Transverse colon (tissue), 4 donors: ENCODE measurements at places on chromosomes 16 and 17.

DNA sequence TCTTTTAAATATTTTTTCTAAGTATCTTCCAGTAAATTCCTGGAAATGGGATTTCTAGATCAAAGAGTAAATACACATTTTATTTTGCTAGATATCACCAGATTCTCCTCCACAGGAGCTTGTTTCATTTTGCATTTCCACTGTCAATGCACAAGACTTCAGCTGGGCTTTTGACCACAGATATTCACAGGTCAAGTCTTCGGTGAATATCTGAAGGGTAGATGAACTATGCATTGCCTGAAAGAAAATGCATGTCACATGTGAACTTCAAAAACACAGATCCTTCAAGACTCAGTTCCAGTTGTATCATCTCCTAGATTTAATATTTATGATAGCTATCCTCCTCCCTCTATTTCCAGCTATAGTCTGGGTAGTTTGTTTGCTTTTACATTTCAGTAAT is 963.6 kb upstream of the GOT2 start:
- no peaks in the 10 kb centered on the region for H3K36me3 ChIP-seq
- no peak overlapping the region for H3K4me3 ChIP-seq
- no peak for DNase-seq
- H3K27me3 ChIP-seq, result no peaks in the 10 kb centered on the region
- no peak overlapping the region for H3K27ac ChIP-seq
- no peaks in the 10 kb centered on the region for H3K4me1 ChIP-seq

- peaks cover 38% of the 10 kb centered on the region for H3K4me1 ChIP-seq
- DNase-seq, result peak; percentile 84
- peaks cover 12% of the 10 kb centered on the region for H3K36me3 ChIP-seq
- H3K27ac ChIP-seq, result peak overlapping the region; percentile 96
- H3K27me3 ChIP-seq, result no peaks in the 10 kb centered on the region
- peak overlapping the region; percentile 55 for H3K4me3 ChIP-seq
Observed at GRCh38 chr16:30535777-30536190, 1.1 kb upstream of the ZNF747 start.

- H3K27ac ChIP-seq, result peak overlapping the region; percentile 94
- no peaks in the 10 kb centered on the region for H3K36me3 ChIP-seq
- peak overlapping the region; percentile 37 for H3K4me3 ChIP-seq
Observed at GRCh38 chr16:75433732-75434413, 570 bp upstream of the CFDP1 start.

GRCh38 chr17:46158323-46159296 is 34.6 kb downstream of the KANSL1 start:
- no peaks in the 10 kb centered on the region for H3K36me3 ChIP-seq
- no peaks in the 10 kb centered on the region for H3K27me3 ChIP-seq
- no peak for DNase-seq
- peak overlapping the region; percentile 34 for H3K27ac ChIP-seq
- no peak overlapping the region for H3K4me3 ChIP-seq

DNA sequence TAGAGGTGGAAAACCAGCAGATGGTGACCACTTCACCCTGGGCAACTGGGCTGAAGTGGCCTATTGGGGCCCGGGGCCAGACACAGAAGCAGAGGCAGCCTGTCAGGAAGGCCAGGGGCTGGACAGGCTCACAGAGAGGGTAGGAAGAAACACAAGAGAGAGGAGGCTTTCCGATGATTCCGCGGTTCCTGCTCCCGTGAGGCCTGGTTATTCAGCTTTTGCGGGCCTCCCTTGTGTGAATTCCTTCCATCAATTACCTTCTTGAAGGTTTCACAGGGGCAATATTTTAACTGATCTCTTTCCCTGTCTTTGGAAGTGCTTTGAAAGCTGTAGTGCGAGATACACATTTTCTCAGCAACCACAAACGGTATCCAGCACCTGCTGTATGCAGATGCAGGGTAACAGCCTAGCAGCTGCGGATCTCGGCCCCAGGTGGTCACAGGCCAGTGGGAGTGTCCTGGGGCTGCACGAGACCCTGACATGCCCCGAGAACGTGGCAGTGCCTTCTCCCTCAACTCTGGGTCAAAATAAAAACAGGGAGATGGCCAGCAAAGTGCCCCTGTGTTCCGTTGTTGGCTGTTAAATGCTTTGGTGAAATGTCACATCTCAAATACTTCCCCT is 11.6 kb upstream of the CMIP start:
- peaks cover 3% of the 10 kb centered on the region for H3K27me3 ChIP-seq
- no peaks in the 10 kb centered on the region for H3K36me3 ChIP-seq
- no peak overlapping the region for H3K4me3 ChIP-seq
- DNase-seq, result no peak
- no peak overlapping the region for H3K27ac ChIP-seq

DNA sequence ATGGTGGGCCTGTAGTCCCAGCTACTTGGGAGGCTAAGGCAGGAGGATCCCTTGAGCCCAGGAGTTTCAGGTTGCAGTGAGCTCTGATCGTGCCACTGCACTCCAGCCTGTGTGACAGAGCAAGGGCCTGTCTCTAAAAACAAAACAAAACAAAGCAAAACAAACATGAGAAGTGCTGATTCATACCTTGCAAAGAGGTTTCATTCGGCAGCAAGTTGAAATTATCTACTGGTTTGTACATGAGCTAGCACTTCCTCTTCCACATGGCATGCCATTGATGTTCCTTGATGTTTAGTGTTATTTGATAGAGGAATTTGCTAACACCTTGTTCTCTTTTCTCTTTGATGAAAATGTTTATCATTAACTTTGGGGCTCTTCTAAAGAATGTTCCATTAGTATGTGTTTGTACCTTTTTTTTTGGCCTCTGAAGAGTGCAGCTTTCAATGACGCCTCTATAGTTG is 50.6 kb downstream of the SPECC1 start:
- no peak for DNase-seq
- H3K36me3 ChIP-seq, result no peaks in the 10 kb centered on the region
- H3K4me1 ChIP-seq, result peaks cover 3% of the 10 kb centered on the region
- no peak overlapping the region for H3K27ac ChIP-seq
- H3K4me3 ChIP-seq, result no peak overlapping the region

GRCh38 chr16:88195911-88196465 is 186.8 kb upstream of the ZNF469 start:
- peaks cover 13% of the 10 kb centered on the region for H3K27me3 ChIP-seq
- DNase-seq, result no peak
- no peak overlapping the region for H3K4me3 ChIP-seq
- H3K4me1 ChIP-seq, result no peaks in the 10 kb centered on the region
- no peaks in the 10 kb centered on the region for H3K36me3 ChIP-seq

GRCh38 chr17:55652825-55653224 is 69.8 kb downstream of the TMEM100 start:
- no peaks in the 10 kb centered on the region for H3K4me1 ChIP-seq
- no peak for DNase-seq
- H3K4me3 ChIP-seq, result no peak overlapping the region
- H3K36me3 ChIP-seq, result no peaks in the 10 kb centered on the region
- H3K27me3 ChIP-seq, result no peaks in the 10 kb centered on the region
- no peak overlapping the region for H3K27ac ChIP-seq

DNA sequence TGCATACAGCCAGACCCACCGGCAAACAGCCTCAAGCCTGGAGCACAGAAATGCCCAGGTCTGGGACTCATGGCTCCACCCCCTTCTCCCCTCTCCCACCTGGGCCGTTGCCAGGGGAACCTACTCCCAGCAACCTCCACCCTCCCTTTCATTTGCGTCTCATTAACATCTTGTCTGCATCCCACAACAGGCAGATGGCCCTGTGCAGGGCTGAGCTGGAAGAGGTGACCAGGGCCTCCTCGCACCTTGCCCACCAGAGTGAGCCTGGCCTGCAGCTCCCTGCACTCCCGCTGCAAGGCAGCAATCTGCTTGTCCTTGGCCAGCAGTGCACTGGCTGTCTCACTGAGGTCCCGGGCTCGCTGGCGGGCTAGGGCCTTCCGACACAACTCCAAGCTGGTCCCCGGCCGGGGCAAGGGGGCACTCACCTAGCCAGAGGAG is 3.3 kb downstream of the TSPOAP1 start:
- no peak for DNase-seq
- H3K4me3 ChIP-seq, result peak overlapping the region; percentile 69
- H3K4me1 ChIP-seq, result peaks cover 13% of the 10 kb centered on the region
- no peaks in the 10 kb centered on the region for H3K27me3 ChIP-seq

DNA sequence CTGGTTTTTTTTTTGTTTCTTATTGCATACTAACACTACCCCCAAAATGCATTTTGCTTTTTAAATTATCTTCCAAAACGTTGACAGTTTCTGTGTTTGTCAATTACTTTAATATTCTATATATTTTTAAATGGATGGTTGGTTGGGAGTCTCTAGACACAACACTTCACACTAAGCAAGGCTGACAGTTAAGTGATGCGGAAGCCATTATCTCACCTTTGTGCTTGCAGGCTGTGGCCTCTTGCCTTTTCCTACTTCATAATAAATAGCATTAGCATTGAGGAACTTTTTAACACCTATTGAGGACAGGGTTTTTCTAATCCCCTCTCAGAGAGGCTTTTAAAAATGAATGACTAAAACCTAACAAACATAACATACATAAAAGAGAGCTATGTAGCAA is 280.8 kb upstream of the TBX2 start:
- H3K27me3 ChIP-seq, result no peaks in the 10 kb centered on the region
- DNase-seq, result no peak
- H3K4me3 ChIP-seq, result no peak overlapping the region
- no peaks in the 10 kb centered on the region for H3K4me1 ChIP-seq
- H3K36me3 ChIP-seq, result no peaks in the 10 kb centered on the region
- no peak overlapping the region for H3K27ac ChIP-seq

GRCh38 chr17:82178499-82179261 is 34.0 kb downstream of the CCDC57 start:
- DNase-seq, result no peak
- H3K4me3 ChIP-seq, result no peak overlapping the region
- no peaks in the 10 kb centered on the region for H3K27me3 ChIP-seq
- H3K4me1 ChIP-seq, result no peaks in the 10 kb centered on the region
- H3K36me3 ChIP-seq, result peaks cover 5% of the 10 kb centered on the region
- H3K27ac ChIP-seq, result no peak overlapping the region

- no peak overlapping the region for H3K27ac ChIP-seq
- no peaks in the 10 kb centered on the region for H3K4me1 ChIP-seq
- no peaks in the 10 kb centered on the region for H3K36me3 ChIP-seq
- DNase-seq, result no peak
- no peaks in the 10 kb centered on the region for H3K27me3 ChIP-seq
Observed at GRCh38 chr16:60203525-60204124, 1469.5 kb upstream of the GOT2 start.

- no peak overlapping the region for H3K27ac ChIP-seq
- no peak overlapping the region for H3K4me3 ChIP-seq
- H3K4me1 ChIP-seq, result peaks cover 12% of the 10 kb centered on the region
- DNase-seq, result no peak
Observed at GRCh38 chr17:8005357-8005756, 2.9 kb downstream of the GUCY2D start.

DNA sequence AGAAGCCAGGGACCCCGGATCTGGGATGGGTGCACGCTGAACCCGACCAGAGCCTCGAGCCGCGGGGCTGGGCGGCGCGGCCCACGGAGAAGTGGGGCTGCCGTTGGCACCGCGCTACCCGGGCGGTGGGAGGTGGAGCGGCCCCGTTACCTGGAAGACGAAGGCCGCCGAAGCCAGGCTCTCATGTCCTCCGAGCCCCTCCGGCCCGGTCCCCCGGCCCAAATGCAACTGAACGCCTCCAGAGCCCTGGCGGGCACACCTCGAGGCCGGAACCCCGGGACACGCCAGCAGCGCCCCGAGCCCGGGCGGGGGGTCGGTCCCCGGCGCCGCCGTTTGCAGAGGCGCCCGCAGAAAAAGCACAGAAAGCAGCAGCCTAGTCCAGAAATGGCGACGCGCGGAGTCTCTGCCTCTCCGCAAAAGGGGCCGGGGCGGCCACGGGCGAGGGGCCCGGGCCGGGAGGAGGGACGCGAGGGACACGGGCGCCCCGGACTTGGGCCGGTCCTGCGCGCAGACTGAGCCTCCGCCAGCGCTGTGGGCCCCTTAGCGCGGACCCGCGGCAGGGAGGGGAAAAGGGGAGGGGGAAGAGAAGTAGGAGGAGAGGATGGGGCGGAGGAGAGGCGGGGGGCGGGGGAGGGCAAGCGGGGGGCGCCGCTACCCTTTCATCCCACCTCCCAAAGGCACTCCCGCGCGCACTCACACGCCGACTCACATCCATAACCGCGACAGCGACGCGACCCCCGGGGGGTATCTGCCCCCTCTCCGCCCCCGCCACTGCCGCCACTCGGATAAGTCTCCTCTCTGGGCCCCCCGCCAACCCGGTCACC is 1.4 kb downstream of the AXIN2 start:
- H3K36me3 ChIP-seq, result no peaks in the 10 kb centered on the region
- peak overlapping the region; percentile 86 for H3K4me3 ChIP-seq
- no peak overlapping the region for H3K27ac ChIP-seq
- peak; percentile 43 for DNase-seq
- peaks cover 16% of the 10 kb centered on the region for H3K4me1 ChIP-seq
- no peaks in the 10 kb centered on the region for H3K27me3 ChIP-seq

DNA sequence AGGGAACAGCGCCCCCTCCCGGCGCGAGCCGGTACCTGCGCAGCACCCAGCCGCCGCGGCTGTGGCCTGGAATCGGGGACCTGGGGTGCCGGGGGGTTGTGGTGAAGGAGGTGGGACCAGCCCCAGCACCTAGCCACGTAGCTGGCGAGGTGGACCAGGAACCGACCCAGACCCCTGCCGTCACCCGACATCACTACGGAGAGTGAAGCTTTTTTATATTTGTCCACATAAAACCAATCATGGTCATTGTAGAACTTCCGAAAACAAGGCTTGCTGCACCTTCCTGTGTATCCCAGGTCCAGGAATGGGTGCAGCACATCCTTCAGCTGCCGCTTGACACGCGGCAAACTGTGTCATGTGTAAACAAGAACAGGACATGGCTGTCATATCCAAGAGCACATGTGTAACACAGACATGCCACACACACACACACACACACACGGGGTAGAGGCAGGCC is 1.3 kb downstream of the HBQ1 start:
- H3K36me3 ChIP-seq, result no peaks in the 10 kb centered on the region
- H3K4me1 ChIP-seq, result peaks cover 24% of the 10 kb centered on the region
- DNase-seq, result no peak
- H3K27ac ChIP-seq, result no peak overlapping the region
- H3K4me3 ChIP-seq, result no peak overlapping the region

- H3K36me3 ChIP-seq, result no peaks in the 10 kb centered on the region
- H3K27me3 ChIP-seq, result no peaks in the 10 kb centered on the region
- no peak overlapping the region for H3K4me3 ChIP-seq
- no peaks in the 10 kb centered on the region for H3K4me1 ChIP-seq
- H3K27ac ChIP-seq, result no peak overlapping the region
Observed at GRCh38 chr17:83028851-83029250, 50.6 kb upstream of the METRNL start.

- DNase-seq, result no peak
- H3K4me3 ChIP-seq, result no peak overlapping the region
- no peak overlapping the region for H3K27ac ChIP-seq
- H3K4me1 ChIP-seq, result no peaks in the 10 kb centered on the region
Observed at GRCh38 chr17:80283116-80283852, 22.6 kb downstream of the RNF213 start.
